ENCODE measurements at places on chromosomes 6 and 20. TPM values are rescaled to one million over a fixed set of nuclear protein-coding genes. Genes with fewer than 3 reads are reported as not detected.

The C2 gene
- polyA plus RNA-seq, result 5.6 TPM

DNA sequence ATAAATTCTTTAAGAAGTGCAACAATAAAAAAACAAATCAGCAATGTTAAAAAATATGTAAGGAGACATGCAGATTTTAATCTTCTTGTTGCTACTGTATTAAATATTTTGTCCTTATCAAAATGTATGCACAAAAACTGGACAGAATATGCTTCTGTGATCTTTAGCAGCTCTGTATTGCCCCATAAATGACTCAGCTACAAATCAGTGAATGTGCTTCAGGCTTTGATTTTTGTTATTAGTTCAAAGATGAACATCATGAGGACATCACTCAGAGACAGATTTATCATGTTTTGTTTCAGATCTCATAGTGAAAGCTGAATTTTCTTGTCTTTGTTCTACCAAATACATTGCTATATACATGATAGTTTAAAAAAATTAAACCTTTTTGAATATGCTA, 312.4 kb downstream of the GRIK2 start:
- no peak for DNase-seq

DNA sequence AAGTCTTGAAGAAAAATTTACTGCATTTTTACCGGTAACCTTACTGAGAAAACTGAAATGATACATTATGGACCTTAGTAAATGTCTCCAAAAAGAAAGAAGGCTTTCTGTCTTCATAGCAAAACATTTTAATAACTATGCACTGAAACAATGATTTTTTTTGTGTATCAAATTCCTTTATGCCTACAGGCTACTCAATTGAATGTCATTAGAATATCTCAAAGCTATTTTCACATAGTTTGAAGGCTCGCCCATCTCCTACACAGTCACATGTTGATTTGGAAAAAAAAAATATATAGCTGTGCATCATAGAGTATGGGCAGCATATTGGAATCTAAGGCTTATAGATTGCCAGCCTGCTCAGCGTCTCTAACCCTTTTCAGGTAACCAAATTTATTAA, 12.0 kb upstream of the MLIP start:
- no peak for DNase-seq

DNA sequence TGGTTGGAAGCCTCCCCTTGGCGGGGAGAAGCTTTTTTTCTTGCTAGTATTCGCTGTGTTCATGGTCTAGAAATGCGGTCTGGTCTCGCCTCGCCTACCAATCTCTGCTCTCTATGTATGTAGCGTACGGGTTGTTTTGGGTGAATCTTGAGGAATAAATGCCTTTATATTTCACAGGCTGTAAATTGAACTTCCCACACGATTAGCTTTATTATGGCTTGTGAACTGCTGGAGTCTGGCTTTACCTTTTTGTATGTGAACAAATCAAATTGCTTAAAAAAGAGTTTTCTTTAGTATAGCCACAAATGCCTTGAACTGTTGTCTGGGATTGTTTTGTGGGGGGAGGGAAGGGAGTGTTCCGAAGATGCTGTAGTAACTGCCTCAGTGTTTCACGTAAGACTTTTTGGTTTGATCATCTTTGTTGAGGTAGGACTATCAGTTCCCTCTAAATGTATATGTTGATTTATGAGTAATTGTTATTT, 2.2 kb downstream of the INSM1 start:
- DNase-seq, result no peak

DNA sequence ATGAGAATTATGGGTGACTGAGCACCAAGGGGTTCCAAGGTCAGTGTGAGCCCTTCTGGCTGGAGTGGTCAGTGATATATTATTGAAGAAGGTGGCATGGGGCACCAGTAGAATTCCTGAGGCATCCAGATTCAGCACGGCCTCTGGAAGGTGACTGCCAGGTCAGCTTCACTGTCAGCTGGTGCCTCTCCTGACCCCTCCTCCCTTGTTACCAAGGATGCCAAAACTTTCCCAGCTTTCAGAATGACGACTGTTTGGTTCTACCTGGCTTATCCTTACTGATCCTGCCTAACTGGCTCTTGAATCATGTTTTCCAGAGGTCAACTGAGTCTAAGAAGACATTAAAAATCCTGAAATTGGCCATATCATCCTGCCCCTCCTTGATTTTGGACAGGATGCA, 189.2 kb upstream of the AGPAT4 start:
- no peak for DNase-seq

DNA sequence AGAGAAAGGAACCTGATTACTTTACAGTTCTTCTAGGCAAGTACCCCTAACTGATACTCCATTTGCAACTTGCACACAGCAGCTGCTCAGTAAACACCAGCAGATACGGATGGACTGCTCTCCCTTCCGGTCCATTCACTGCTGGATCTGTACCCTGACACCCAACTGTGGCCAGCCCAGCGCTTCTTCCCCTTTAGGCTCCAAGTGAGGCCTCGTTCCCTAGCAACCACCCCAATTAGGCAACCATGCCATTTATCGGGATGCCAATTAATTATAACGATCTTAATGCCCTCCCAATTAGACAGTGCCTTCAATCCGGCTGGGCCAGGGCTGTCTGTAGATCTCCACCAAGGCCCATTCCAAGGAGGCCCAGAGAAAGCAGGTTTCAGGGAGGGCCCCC, 3.2 kb downstream of the SULF2 start:
- DNase-seq, result no peak
